ENCODE measurements at places on chromosomes 7 and 10.

GRCh38 chr10:15353471-15354017 is 17.5 kb downstream of the FAM171A1 start:
- no peak for DNase-seq

DNA sequence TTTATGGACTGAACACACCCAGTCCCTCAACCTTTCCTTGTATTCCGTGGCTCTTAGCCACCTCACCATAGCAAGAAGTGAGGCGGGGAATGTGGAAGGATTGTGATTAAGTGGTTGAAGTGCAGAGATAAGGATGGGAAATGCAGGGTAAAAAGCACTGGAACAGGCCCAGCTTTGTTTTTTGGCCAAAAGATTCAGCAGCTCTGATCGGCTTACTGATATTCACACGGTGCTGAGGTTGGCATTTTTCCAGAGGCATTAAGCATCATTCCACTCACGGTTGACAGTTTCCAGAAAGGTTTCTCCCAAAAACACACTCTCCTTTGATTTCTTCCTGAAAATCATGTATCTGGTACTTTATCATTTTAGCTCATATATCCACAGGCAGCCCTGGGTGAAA is 544.2 kb downstream of the CNTNAP2 start:
- DNase-seq = no peak

- no peak for DNase-seq
Measured at GRCh38 chr10:125756196-125756595, 19.4 kb downstream of the MMP21 start.

- no peak for DNase-seq
Measured at GRCh38 chr10:32190890-32191491, 134.8 kb upstream of the KIF5B start.

DNA sequence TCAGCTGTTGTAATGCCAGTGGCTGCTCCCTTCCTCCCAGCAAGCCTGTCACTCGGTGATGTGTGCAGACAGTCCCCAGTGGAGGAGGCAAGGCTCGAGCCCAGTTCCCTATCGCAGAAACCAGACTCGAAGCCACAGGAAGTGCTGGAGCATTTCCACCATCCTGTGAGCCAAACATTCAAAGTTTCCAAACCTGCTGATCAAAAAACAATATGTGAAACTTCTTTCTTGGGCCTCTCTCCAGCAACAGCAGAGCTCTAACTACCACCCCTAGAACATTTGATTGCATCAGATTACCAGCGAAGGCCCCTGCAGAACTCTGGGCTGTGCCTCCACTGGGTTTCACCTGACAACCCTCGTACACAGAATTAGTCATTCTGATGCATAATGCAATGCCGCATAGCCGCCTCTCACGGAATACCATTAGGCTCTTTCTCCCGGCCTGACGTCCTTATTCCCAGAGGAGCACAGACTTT is 94.0 kb downstream of the ELMO1 start:
- DNase-seq = peak; percentile 76

- DNase-seq = no peak
Measured at GRCh38 chr10:69125554-69125953, 1.6 kb downstream of the VPS26A start.

DNA sequence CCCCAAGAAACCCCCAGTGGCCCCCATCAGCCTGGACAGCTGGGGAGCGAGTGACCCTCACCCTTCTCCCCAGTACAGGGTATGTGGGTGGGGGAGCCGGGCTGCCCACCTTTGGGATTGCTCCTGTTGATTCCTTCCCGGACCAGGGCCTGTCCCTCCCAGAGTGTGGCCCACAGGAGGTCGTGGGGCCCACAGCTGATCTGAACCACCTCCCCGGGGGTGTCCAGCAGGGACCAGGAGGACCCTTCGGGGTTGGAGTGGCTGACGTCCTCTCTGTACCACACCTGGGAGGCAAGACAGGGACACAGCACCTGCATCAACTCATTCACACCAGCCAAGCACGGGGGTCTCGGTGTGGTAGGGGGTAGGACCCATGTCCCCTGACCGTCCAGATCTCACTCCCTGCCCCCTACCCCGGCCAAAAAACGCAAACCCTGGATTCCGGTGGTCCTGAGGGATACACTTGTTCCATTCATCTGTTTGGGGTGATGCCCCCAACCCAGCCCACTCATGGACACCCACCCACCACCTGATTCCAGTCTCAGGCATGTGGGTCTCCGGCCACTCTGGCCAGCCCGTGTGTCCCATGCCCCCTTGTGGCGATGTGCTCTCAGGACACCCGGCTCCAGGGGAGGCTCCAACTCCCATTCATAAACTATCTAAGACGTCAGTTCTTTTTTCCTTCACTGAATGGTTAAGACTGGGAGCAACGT is 10.9 kb downstream of the TECPR1 start:
- DNase-seq = peak; percentile 64

- no peak for DNase-seq
Measured at GRCh38 chr10:124646483-124647352, 97.5 kb downstream of the FAM53B start.

DNA sequence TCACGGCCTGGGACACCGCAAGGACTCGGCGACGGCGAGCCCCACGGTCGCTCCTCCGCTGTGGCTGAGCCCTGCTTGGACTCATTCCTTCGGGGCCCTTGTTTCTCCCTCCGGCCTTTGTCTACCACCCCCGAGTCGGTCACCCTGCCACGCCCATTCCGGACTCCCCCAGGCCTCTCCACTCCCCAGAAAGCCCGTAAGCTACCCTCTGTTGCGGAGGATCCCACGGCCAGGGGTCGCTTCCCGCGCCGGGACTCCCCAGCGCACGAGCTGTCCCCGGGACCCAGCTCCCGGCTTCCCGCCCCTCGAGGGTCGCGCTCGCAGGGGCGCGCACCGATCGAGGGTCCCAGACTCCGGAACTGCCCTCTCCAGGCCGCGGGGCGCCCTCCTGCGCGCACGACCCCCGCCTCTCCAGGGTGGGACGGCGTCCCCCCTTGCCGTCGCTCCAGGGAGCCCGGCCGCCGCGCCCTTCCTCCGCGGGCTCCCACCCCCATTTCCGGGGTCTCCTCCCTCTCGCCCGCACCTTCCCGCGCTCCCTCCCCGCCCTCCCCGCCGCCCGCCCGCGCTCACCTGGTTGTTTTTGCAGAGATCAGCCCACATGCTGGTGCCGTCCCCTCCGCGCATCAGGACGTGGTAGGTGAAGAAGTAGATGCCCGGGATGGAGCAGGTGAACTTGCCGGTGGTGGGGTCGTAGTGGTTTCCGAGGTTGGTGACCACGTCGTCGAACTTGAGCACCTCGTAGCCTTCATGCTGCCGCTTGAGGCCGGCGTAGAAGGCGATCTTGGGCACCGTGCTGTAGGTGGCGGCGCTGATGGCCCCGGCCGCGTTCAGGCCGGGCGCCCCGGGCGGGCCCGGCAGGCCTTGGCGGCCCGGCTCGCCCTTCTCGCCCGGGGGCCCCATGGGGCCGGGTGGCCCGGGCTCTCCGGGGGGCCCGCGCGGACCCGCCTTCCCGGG is 1.5 kb downstream of the C1QL3 start:
- DNase-seq = peak; percentile 61

DNA sequence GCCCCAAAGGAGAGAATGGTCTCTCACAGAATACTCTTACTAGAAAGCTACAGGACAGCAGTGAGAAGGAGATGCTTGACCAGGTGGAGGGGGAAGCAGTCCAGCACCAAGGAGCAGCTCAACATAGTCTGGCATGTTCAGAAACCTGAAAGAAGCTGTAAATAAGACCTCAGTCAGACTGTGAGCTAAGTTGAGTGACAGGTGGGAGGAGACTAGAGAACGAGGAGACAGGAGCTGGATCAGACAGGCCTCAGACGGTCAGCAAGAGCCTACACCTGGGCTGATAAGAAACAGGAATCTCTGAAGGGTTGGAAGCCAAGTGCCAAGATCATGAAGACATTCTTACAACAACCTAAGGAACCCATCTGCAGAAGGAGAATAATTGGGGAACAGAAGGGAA is 54.5 kb downstream of the ELMO1 start:
- DNase-seq = no peak

GRCh38 chr7:36276428-36277248 is 113.0 kb upstream of the ANLN start:
- DNase-seq = no peak
